Liver (tissue), 10 donors: ENCODE measurements at places on chromosomes 13 and 19.
A peak's percentile ranks its signal among the peaks of the same experiment; 100 is the strongest.

- DNase-seq = no peak
Observed at GRCh38 chr13:103799028-103799427, 732.8 kb upstream of the SLC10A2 start.

- DNase-seq = no peak
Observed at GRCh38 chr13:49571299-49572240, 13.8 kb downstream of the RCBTB1 start.

DNA sequence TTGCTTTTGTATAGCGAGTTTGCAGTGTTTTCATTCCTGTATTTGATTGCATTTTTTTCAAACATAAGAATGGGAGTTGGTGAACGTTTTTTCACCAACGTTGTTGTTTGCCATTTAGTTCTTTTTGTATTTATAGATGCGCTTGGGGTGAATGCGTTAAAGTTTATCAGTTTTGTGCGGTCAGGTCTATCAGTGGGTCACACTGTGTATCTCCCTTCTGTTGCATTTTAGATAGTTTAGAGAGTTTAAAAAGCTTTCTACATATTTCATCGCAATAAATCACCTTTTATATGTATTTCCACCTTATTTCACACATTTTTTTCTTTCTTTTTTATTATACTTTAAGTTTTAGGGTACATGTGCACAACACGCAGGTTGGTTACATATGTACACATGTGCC is 16.4 kb downstream of the OR7A5 start:
- no peak for DNase-seq

GRCh38 chr19:56403261-56403660 is 871 bp upstream of the ZNF583 start:
- no peak for DNase-seq

DNA sequence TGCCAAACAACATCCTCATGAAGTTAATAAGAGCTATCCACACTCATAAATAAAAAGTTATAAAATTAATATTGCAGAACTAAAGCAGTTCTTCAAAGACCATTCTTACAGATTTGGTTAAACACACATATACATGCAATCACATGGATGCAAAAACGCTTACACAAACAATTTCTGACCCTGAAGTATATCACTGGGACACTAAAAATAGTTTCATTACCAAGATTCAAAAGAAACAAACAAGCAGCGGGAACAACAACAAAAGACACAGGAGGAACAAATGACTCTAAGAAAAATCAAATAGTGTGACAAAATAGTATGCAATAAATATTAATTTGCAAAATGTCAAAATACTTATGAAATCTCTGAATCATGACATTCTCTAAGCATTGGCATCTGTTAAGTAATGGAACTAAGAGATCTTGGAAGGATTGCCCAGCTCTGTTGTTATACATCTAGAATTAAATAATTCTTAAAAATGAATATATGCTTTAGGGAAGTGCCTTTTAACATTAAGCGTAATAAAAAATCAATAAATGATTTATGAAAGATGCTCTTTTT is 132.2 kb downstream of the PCDH9 start:
- no peak for DNase-seq

DNA sequence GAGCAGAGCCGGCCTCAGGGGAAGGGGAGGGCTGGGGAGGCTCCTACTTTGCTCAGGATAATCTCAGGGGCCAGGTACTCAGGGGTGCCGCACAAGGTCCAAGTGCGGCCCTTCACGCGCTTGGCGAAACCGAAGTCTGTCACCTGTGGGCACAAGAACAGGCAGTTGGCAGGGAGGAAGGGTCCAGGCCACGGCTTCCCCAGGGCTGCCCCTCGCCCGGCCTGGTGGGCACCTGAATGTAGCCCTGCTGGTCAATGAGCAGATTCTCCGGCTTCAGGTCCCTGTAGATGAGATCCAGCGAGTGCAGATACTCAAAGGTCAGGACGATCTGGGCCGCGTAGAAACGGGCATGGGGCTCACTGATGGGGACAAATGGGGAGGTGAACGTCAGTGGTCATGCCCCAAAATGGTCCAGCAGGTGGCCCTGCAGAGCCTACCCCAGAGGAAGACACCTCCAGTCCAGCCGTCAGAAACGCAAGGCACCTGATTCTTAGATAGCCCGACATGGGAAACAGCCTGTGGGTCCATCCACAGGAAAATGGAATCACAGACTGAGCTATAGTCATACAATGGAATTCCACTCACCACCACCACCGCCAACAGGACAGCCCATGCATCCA is 7.1 kb upstream of the SAMD1 start:
- DNase-seq = no peak

GRCh38 chr13:62524061-62524460 is 1108.4 kb upstream of the PCDH20 start:
- no peak for DNase-seq

DNA sequence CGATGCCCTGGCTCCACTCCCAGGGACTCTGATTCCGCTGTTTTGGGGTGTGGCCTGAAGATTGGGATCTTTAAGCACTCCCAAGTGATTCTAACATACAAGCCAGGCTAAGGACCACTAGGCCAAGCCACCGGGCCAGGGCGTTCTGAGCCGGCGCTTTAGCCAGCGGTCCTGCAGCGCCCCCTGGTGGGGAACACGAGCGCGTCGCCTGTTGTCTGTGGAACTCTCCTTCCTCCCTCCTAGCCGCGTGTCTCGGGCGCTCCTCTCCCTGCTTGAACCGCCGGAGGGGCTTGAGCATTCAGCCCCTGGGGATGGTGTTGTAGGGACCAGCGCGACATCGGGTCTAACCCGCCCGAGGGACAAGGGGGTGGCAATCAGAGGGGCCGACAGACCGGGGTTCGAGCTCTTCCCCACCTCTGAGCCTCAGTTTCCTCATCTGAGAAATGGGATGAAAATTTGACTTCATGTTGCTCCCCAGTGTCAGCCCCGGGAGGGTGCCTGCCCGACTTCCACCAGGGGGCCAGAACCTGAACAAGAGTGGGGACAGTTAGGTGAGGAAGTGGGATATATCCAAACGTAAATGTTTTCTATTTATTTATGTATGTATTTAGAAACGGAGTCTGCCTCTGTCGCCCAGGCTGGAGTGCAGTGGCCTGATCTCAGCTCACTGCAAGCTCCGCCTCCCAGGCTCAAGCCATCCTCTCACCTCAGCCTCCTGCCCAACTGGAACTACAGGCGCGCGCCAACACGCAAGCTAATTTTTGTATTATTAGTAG is 18.0 kb upstream of the PNMA8B start:
- DNase-seq = peak; percentile 86

GRCh38 chr19:18828786-18829185 is 3.0 kb upstream of the UPF1 start:
- no peak for DNase-seq

DNA sequence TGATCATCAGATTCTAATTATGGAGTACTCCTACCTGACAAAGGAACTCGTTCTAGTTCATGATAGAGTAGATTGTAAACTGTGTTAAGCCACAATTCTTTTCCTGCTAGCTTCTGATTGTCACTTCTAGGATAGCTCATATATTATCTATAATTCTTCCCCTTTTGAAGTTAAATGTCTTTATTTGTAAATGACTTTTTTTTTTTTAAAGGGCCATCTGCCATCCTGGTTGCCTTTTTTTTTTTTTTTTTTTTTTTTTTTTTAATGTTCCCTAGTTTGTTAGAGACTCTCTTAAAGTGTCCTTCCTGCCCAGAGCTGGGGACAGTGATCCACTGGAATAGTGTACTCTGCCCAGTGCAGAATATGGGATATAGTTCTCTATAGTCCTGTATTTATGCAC is 4.3 kb downstream of the CHAMP1 start:
- DNase-seq = no peak

DNA sequence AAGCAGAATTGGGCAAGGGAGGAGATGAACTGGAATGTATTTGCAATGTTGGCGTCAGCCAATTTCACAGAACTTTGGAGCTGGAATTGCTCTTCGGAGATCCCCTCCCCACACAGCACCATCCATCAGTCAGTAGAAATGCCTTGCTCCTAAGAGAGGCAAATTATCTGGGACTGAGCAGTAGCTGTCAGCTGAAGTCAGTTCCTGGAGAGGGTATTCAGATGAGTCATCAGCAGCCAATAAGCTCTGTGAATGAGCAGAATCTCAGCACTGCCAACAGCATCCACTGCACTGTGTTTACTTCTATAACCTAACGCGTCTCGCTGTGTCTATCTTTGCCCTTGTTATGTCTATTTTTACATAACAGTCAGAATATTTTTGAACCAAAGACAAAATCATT is 213.7 kb downstream of the SLITRK5 start:
- DNase-seq = no peak

DNA sequence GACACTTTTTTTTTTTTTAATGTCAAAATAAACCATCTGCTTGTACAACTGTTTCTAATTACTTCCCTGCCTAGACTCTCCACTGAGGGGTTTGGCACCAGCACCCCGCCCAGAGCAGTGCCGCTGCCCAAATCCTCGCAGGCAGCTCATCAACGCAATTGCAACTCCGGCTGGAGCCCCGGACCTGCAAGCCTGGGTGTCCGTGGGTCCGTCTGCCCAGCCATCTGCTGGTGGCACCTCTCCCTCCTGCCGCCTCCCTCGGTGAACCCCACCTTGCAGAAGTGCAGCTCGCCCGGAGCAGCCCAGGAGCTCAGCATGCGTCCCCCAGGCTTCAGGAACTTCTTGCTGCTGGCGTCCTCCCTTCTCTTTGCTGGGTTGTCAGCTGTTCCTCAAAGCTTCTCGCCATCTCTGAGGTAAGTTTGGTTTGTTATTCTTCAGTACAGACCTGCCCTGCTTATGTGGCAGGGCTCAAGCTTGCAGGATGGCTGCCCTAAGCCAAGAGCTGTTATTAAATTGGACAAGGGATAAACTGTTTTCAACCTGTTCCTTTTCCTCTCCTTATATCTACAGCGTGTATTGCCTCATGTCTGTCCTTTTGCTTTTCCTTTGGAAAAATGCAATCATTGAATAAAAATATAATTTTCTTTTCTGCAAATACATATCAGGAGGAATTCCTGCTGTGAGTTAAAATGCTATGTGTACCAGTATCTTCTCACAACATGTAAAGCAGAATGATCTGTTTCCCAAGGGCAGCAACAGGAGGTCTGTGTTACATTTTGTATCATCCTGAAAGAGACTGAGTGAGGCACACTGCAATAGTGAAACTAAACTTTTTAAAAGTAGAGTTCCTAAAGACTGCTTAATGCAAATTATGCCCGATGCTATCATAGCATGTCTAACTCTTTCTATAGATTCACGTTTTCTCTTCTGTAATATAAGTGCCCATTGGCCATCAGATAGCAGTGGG is at the start of gene ITGBL1:
Gene ITGBL1, plus strand, starts transcription at position 157 of the 967 bp plus-strand sequence. Its CDS starts 159 bp downstream, at position 316.
- DNase-seq = no peak

- peak; percentile 85 for DNase-seq
Observed at GRCh38 chr19:574658-575526, 2.5 kb downstream of the BSG start.

GRCh38 chr19:1230783-1231489 is 6.9 kb downstream of the CBARP start:
- DNase-seq = no peak

DNA sequence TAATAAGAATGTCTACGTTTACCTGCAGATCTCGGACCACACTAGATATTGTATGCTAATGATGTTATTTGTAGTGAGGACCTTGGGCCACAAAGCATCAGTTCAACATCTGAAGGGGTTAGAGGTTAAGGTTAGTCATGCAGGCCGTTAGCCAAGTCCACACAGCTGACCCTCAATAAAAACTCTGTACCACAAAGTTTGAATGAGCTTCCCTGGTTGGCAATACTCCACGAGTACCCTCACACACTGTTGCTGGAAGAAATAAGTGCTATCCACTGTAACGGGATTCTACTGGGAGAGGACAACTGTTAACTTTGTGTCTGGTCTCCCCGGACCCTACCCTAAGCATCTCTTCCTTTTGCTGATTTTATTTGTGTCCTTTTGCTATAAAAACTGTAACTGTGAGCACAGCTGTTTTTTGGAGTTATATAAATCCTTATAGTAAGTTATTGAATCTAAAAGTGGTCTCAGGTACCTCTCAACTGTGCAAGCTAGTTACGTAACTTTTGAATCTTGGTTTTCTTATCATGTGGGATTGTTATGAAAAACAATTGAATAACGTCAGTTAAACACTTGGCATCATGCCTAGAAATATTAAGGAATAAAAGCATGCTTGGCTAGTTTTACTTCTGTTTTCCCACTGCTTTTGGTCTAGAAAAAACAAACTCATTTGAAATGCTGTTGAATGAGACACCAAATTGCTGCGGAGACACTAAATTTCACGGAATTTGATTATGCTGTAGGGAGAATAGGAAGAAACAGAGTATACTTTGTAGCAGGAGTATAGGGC is 181.5 kb downstream of the DNAJC3 start:
- DNase-seq = no peak

DNA sequence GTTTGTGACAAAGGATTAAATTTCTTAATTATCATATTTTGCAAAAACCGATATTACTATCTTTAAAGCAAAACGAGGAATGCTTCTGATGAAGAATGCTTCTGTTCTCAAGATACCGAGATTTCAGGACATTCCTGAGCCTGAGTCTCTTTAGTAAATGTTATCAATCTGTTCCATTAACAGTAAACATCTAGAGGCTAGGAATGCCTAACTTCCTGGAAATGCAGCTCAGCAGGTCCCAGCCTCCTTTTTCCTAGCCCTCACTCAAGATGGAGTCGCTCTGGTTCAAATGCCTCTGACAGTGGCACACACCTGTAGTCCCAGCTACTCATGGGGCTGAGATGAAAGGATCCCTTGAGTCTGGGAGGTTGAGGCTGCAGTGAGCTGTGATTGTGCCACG is 2.4 kb upstream of the IFNL4 start:
- DNase-seq = no peak

GRCh38 chr13:37349916-37350315 is 244.5 kb upstream of the CSNK1A1L start:
- DNase-seq = no peak

GRCh38 chr13:103101901-103102300 is 35.7 kb upstream of the SLC10A2 start:
- DNase-seq = no peak

DNA sequence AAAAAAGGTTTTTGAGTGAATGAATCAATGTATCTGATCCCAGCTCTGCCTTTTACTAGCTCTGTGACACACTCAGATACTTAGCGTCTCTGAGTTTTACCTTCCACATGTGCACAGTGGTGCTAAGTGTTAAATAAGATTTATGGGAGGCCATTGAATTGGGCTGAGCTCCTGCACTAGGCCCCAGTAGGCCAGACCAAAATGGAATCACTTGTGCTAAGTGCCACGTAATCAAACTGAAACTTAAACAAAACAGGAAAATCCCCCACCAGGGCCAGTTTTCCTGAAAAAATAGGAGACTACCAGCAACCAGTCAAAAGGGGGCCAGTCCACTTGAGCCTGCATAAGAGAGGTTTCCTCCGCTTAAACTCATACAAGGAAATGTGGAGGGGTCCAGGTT is 40.9 kb downstream of the GJA3 start:
- DNase-seq = no peak

- DNase-seq = no peak
Observed at GRCh38 chr19:51689751-51690453, 3.2 kb upstream of the SPACA6 start.

GRCh38 chr13:37636701-37637100 is 38.1 kb upstream of the POSTN start:
- no peak for DNase-seq

- no peak for DNase-seq
Observed at GRCh38 chr19:33703821-33704220, 82.1 kb downstream of the CHST8 start.
